ENCODE measurements at places on chromosomes 12 and 14.
A peak's percentile ranks its signal among the peaks of the same experiment; 100 is the strongest.

- DNase-seq: no peak
Observed at GRCh38 chr12:50580436-50580835, 75.7 kb downstream of the DIP2B start.

DNA sequence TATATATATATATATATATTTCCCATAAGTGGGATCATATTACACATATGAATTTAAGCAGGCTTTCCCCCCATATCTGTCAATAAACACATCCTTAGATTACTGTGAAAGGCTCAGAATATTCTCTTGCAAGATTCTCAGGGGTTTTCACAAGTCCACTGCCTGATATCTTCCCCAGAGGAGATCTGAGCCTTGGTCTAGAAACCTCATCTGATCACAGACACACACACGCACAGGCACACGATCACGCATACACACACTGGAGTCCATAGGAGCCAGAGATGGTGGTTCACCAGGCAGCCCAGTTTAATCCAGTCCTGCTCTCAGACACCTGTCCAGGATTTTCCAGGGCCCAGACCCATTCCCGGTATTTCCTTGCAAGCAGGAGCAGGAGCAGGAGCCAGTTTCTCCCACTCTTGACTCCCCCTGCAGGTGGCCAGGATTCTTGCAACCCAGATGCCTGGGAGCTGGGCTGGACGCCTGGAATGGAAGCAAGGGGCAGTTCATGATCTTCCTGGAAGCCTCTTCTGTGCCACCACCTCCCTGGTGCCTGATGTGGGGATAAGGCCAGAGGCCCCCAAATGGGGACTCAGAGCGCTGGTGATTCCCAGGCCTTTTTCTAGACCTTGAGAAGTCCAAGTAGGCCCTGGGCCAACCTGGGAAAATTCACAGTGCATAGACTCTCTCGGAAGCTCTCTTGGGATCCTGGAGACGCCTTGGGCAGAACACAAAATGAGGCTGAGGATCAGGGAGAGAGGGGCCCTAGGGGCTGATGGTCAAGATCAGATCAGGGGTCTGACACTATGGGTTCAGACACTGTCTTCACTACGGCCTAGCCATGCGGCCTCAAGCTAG lies 16.5 kb upstream of the KRT78 start:
- DNase-seq: no peak

DNA sequence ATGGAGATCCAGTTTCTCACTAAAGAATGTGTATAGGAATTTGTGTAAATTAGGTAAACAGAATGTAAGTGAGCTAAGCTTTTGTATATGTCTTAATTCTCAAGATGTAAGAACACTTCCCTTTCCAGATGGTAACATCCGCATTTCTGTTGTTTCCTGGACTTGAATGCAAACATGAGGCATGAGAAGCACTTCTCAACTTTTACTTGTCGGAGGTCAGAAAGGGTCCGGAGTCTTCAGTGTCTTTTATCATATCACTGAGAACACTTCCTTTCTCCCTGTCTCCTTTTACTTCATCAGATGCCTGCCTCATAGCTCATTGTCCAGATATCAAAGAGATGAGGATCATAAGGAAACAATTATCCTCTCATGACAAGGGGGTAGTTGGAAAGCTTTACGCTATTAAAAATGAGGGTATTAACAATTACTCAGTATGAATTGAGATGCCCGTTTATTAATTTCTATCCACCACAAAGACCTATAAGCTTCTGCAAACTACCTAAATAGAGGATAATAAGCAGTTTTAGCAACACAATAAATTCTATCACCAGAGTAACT lies 214.1 kb upstream of the FLRT2 start:
- DNase-seq: no peak

GRCh38 chr12:50666023-50666422 lies 97.9 kb upstream of the ATF1 start:
- no peak for DNase-seq

- no peak for DNase-seq
Observed at GRCh38 chr14:103074729-103075367, 9.2 kb upstream of the LBHD2 start.

DNA sequence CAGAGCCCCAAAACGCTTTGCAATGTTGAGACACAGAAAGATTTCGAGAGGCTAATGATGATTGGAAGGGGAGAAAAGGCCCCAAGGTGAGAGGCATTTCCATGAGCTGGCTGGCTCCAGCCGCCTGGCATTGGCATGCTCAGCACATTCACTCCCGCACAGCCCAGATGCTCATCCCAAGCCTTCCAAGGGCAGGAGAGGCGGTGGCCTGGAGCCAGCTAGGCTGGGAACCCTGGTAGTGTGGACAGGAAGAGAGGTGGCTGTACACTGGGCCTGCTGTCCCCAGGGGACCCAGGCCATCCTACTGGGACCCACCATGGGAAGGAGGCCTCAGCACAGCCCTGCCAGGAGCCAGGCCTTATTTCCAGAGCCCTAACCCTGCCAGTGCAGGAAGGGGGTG lies 72.2 kb downstream of the SPTB start:
- no peak for DNase-seq

DNA sequence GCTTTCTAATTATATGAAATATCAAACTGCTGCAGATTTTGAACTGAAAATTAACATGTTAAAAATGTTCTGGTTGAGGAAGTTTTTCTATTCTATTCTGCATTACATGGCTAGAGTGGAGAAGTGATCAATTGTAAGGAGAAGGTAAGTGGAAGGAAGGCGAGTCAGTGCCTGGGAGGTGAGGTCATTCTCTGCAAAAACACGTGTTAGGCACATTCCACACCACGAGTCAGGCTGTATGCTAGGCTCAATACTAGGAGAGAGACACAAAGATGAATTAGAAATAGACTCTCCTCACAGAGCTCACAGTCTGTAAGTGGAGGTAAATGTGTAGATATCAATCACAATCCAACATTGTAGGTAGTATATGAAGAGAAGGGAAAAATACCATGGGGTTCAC lies 194.1 kb downstream of the NOVA1 start:
- no peak for DNase-seq

GRCh38 chr14:51823706-51824105 lies 36.7 kb upstream of the GNG2 start:
- DNase-seq: no peak

DNA sequence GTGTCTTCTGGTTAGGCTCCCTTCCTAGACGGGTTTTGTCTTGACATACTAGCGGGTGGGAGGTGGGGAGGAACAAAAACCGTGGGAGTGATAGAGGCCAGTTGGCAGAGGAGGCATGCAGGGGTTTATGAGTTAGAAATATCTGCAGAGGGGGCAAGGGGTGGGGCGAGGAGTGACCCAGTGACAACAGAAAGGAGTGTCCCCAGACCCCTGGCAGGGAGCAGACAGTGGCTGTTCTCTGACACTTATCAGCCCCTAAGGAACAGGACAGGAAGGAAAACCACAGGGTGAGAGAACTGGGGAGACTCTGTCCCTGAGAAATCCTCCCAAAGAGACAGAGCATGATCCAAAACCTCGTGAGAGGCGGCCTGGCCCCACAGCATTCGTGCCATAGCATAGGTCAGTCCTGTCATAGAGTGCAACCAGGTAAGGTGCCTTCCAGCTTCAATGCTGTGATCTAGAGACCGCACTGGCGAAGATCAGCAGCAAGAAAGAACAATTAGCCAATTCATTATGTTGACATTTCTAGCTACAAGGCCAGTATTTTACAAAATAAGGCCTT lies 141.4 kb downstream of the CRADD start:
- no peak for DNase-seq

DNA sequence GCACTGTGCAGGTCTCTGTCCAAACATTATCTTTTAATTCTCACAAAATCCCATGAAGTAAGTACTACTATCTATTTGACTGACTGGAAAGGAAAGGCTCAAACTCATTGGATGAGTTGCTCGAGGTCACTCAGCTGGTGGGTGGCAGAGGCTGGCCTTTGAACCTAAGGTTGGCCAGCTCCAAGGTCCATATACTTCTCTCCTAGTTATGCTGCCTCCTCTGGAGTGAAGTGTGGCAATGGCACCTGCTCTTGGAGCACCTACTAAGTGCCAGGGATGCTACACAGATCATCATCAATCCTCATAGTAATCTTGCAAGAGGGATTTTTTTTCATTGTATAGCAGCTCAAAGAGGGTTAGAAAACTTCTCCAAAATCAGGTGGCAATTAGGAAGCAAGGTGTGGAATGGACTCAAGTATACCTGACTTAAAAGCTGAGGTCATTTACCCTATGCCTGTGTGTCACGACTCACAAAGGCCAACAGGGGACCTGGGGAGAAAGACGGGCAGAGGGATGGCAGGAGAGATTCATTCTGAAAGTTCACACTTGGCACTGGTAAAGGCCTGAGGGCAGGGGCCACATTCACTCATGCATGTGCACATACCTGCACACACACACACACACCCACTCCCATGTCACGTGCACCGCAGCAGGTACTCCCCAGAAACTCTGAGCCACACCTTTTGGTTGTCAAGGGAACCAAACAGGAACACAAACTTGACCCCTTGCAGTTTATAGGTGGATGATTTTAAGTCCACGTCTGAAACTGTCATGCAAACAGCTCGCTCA lies 146.4 kb downstream of the FOXN3 start:
- no peak for DNase-seq

DNA sequence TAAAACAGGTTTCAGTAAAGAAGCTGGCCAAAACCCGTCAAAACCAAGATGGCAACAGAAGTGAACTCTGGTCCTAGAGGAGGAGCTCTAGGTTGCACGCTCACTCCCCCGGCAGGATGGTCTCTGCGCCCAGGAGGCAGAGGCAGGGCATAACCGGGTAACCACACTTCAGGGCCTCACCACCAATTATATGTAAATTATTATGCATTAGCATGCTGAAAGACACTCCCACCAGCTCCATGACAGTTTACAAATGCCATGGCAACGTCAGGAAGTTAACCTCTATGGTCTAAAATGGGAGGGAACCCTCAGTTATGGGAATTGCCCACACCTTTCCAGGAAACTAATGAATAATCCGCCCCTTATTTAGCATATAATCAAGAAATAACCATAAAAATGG lies 20.1 kb upstream of the SLC6A12 start:
- no peak for DNase-seq

DNA sequence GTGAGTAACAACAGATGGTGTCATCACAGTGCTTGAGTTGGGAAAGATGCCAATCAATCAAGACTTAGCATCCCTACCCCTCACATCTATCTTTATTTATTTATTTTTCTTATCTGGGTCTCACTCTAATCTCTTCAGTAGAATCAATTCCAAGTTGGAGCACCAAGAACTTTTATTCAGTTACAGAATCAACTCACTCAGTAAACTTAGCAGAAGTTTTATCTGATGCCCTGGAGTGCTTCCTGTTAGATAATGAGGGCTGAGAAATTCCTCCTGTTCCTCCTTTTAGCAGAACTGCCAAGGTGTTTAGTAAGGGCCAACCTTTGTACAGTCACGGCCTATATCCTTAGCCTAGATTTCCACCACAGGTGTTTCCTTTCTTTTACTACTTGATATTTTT lies 11.3 kb upstream of the SLC5A8 start:
- DNase-seq: no peak

- no peak for DNase-seq
Observed at GRCh38 chr12:15631007-15631715, 158.0 kb downstream of the EPS8 start.

DNA sequence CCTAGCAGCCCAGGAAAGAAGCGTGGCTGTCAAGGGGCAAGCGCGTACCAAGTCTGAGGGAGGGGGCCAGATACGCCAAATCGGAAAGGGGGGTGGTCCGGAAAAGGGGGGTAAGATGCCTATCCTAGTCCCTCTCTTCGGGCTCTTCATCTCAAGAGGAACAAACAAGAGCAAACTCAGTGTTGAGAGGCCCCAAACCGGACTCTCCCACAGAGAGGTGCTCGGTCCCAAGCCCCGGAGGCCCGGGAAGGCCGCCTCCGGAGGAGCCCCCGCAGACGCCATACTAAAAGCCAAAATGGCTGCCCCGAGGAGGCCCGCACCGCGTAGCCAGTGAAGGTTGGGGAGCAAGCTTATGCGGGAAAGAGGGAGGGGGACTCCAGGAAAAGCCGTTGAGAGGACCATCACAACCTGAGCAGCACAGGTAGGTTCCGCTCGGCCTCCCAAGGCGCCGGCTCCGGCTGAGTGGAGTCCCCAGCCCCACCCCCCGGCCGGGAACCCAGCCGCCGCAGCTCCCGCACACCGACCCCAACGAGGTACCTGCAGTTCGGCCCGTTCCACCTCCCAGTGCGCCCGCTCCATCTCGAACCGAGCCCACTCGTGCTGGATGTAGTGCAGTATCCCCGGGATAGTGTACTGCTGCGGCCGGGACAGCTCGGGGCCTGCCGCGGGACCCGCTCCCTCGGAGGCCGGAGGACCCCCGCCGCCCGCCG lies at the start of gene AP4S1:
AP4S1 (plus strand) TSS at position 283 of the 710 bp plus-strand sequence. CDS start 40,548 bp downstream, outside the sequence.
- DNase-seq: peak; percentile 62

GRCh38 chr14:97319691-97320090 lies 522.5 kb downstream of the VRK1 start:
- DNase-seq: no peak

DNA sequence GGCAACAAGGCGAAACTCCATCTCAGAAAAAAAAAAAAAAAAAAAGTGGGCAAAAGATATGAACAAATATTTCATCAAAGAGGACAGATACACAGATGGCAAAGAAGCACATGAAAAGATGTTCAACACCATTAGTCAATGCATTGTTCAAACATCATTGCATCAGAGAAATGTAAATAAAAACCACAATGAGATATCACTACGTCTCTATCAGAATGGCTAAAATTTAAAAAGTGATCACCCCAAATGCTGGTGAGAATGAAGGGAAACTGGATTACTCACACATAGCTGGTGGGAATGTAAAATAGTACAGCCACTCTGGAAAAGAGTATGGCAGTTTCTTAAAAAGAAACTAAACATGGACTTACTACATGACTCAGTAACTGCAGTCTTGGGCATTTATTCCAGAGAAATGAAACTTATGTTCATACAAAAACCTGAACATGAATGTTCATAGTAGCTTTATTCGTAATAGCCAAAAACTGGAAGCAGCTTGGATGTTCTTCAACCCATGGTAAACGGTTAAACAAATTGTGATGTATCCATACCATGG lies 3.6 kb downstream of the L2HGDH start:
- no peak for DNase-seq

GRCh38 chr12:3655328-3655900 lies 97.5 kb downstream of the CRACR2A start:
- DNase-seq: peak; percentile 9

GRCh38 chr12:12357719-12358461 lies 1.0 kb downstream of the BORCS5 start:
- peak; percentile 40 for DNase-seq
